ENCODE measurements at places on chromosomes 6 and 20. TPM values are rescaled to one million over a fixed set of nuclear protein-coding genes. Genes with fewer than 3 reads are reported as not detected.

The PDE7B gene
- total RNA-seq = 6.8 TPM

The SPATA25 gene
- total RNA-seq = not detected

The CHRNA4 gene
- total RNA-seq = not detected

The TGM3 gene
- total RNA-seq = not detected

The ACSS1 gene
- 1.1 TPM for total RNA-seq

The ZNF318 gene
- 10.7 TPM for total RNA-seq

The MYLK4 gene
- 0.51 TPM for total RNA-seq

The TMEM170B gene
- total RNA-seq = 0.54 TPM

The GATA5 gene
- total RNA-seq = not detected

The PRDM1 gene
- total RNA-seq = 2.7 TPM

DNA sequence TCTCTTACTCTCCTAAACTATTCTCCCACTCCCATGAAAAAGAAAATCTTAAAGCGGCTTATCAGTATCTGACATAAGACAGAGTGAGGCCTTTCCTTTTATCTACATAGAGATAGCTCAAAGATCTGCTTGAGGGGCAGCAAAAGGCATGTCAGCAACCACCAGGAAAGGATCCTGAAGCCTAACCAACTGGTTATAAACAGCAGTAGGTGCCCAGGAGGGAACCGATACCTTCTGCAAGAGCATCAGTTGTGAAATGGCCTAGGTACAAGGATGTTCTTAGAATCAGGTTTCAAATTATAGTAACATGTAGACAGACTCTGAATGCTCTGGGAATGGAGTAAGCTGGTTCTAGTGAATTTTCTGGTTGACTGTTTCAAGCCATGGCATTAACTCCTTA lies 21.4 kb downstream of the JARID2 start:
- H3K4me1 ChIP-seq = peaks cover 51% of the 10 kb centered on the region
- no peak overlapping the region for H3K27ac ChIP-seq
- DNase-seq = no peak
- no peaks in the 10 kb centered on the region for H3K27me3 ChIP-seq

DNA sequence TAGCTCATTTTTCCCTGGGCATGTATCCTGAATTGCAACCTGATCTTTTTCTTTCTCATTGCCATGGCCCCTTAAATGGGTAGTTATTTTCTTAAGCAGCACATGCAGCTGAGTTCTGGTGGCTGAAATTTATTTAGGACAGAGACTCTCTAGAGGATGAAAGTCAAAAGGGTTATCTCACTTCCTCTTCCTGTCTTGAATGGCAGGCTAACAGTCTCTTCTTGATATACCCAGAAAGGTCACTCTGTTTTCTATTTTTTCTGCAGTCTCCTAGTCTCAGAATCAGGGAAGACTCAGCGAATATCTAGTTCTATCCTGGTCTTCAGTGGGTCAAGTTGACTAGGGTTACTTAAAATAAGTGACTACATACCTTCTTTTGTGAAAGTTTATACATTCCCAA lies 243.3 kb downstream of the EPHA7 start:
- H3K27me3 ChIP-seq = no peaks in the 10 kb centered on the region
- H3K27ac ChIP-seq = no peak overlapping the region
- H3K4me1 ChIP-seq = no peaks in the 10 kb centered on the region
- no peaks in the 10 kb centered on the region for H3K36me3 ChIP-seq
- no peak overlapping the region for H3K4me3 ChIP-seq

DNA sequence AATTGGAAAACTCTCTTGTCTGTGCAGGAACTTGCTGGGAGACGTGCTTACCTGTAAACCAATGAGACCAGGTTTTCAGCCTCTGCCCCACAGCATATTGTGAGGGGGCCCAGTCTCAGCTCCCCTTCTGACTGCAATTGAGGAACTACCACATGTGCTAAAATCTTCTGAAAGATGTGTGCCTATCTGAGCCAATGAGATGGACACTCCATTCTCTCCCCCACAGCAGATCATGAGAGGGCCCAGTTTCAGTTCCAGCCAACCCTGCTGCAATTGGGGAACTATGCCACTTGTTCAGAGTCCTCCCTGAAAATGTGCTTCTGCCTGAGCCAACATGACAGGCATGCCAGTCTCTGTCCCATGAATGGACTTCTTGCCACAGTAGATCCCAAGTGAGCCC lies 20.9 kb upstream of the PI3 start:
- H3K27ac ChIP-seq = no peak overlapping the region
- DNase-seq = no peak
- no peaks in the 10 kb centered on the region for H3K4me1 ChIP-seq
- no peaks in the 10 kb centered on the region for H3K36me3 ChIP-seq

DNA sequence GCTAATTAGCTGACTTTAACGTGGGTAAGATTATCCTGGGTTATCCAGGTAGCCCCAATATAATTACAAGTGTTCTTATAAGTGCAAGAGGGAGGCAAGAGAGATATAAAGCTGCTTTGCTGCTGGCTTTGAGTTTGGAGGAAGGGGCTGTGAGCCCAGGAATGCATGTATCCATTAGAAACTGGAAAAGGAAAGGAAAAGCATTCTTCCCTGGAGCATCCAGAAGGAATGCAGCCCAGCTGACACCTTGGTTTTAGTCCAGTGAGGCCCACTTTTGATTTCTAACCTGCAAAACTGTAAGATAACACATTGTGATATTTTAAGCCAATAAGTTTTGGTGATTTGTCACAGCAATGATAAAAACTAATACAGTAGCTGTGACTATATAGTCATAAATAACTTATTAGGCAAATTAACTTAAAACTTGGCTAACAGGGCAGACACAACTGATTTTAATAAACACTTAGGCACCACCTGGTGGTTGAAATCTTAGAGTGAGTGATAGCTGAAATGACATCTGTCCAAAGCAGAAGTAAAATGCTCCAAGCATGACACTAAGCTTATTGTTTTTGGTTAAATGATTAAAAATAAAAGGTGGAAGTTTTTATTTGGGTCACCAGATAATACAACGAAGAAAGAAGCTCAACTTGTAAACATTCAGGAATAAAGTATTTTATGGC lies 35.6 kb downstream of the ADGRF4 start:
- no peak overlapping the region for H3K27ac ChIP-seq
- DNase-seq = peak; percentile 4
- peaks cover 24% of the 10 kb centered on the region for H3K27me3 ChIP-seq
- H3K4me3 ChIP-seq = no peak overlapping the region
- H3K4me1 ChIP-seq = peaks cover 12% of the 10 kb centered on the region

- no peak overlapping the region for H3K4me3 ChIP-seq
- no peaks in the 10 kb centered on the region for H3K36me3 ChIP-seq
- no peaks in the 10 kb centered on the region for H3K27me3 ChIP-seq
- no peak for DNase-seq
- H3K27ac ChIP-seq = no peak overlapping the region
Measured at GRCh38 chr6:81696524-81696923, 56.0 kb downstream of the TENT5A start.

GRCh38 chr6:21992178-21992967 lies 304.5 kb downstream of the PRL start:
- no peaks in the 10 kb centered on the region for H3K27me3 ChIP-seq
- H3K36me3 ChIP-seq = no peaks in the 10 kb centered on the region
- peak; percentile 77 for DNase-seq
- H3K4me3 ChIP-seq = no peak overlapping the region
- peaks cover 10% of the 10 kb centered on the region for H3K4me1 ChIP-seq
- no peak overlapping the region for H3K27ac ChIP-seq

DNA sequence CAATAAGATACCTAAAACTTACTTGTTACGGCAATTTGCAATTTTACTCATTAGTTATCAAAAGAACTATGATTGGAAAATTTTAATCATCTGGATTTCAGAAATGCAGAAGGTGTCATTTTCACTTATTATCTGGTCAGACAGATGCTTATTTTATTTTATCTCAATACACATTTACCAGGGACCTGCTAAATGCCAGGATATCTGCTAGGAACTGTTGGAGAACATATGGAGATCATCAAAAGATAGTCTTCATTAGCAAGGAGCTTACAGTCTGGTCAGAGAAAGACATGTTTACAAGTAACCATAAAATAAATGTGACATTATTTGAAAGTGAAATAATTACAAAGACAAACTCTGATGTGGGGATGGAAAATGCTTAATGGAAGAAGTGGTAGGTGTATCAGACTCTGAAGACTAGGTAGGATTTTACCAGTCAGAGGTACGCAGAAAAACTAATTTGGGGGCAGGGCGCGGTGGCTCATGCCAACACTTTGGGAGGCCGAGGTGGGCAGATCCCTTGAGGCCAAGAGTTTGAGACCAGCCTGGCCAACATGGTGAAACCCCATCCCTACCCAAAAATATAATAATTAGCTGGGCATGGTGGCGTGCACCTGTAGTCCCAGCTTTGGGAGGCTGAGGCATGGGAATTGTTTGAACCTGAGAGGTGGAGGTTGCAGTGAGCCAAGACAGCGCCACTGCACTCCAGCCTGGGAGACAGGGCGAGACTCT lies 137.8 kb downstream of the MYB start:
- no peaks in the 10 kb centered on the region for H3K4me1 ChIP-seq
- no peak for DNase-seq
- peaks cover 3% of the 10 kb centered on the region for H3K36me3 ChIP-seq
- no peak overlapping the region for H3K4me3 ChIP-seq
- H3K27me3 ChIP-seq = no peaks in the 10 kb centered on the region
- H3K27ac ChIP-seq = no peak overlapping the region

GRCh38 chr20:9308056-9308455 lies 206.3 kb upstream of the LAMP5 start:
- H3K4me1 ChIP-seq = peaks cover 29% of the 10 kb centered on the region
- H3K27ac ChIP-seq = no peak overlapping the region
- DNase-seq = no peak
- no peaks in the 10 kb centered on the region for H3K36me3 ChIP-seq
- H3K27me3 ChIP-seq = no peaks in the 10 kb centered on the region
- H3K4me3 ChIP-seq = no peak overlapping the region

DNA sequence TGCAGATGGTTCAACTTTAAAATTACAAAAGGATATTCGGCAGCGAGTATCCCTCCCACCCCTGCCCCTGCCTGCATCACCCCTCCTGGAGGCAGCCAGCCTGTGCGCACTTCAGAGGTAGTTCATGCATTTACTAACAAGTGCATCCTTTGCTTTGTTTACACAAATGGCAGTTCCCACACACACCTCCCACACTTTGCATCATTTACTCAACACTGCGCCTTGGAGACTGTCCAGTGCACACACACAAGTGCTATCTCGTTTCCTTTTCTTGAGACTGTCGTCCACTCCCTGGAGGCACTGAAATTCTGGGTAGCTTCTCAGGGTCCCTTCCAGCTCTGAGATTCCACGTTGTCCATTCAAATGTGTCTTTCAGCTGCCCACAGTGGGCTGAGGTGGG lies 53.1 kb upstream of the VSX1 start:
- H3K27me3 ChIP-seq = peaks cover 17% of the 10 kb centered on the region
- H3K36me3 ChIP-seq = no peaks in the 10 kb centered on the region
- H3K4me3 ChIP-seq = no peak overlapping the region
- H3K27ac ChIP-seq = no peak overlapping the region
- DNase-seq = no peak

DNA sequence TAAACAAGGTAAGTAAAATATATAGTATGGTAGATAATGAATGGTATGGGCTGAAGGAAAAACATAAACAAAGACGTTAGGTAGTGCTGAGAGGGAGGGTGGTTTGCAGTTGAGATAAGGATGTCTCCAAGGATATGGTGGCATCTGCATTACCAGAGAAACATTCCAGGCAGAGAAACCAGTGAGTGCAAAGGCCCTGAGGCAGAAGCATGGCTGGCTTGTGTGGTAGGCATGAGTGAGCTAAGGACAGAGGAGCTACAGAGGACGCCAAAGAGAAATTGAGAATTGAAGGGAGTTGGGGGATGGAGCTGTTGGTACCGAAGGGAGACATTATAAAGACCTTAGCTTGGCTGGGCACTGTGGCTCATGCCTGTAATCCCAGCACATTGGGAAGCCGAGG lies 18.4 kb upstream of the TFAP2A start:
- H3K4me3 ChIP-seq = no peak overlapping the region
- peaks cover 7% of the 10 kb centered on the region for H3K4me1 ChIP-seq
- H3K27me3 ChIP-seq = no peaks in the 10 kb centered on the region
- H3K27ac ChIP-seq = no peak overlapping the region
- no peaks in the 10 kb centered on the region for H3K36me3 ChIP-seq
- no peak for DNase-seq

Data from GM23248 (cell line).